ENCODE measurements at places on chromosomes 6 and 20.

DNA sequence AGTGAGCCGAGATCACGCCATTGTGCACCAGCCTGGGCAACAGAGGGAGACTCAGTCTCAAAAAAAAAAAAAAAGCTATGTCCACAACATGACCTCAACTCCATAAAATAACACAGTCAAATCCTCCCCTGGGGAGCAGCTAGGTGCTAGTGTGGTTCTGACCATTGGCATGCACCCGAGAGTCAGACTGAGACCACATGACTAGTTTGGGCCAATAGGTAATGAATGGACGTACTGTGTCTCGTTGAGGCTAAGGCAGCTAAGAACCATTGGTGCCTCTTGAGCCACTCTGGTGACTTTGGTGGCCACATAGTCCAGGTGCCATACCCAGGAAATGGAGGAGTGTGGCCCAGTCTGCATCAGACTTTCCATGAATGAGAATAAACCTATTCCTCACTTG, 40.3 kb downstream of the ATP9A start:
- DNase-seq = peak; percentile 55

- DNase-seq = no peak
Observed at GRCh38 chr20:20888266-20888656, 175.8 kb upstream of the RALGAPA2 start.

DNA sequence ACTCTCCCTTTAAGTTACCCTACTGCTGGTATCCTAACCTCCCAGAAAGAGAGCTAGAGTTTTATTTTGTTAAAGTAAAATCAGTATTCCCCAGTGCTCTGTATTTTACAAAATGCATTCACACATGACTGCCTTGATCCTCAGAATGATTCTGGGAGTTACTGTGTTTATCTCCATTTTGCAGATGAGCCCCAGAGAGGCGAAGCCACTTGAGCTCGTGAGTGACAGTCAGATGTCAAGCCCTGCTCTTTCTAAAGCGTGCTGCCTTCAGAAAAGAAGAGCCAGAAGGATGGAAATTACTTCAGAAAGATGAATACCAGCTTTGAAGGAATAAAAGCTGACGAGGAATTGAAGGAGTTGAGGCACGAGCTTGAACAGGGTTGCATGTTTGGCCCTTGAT, 14.1 kb upstream of the OSER1 start:
- DNase-seq = no peak

GRCh38 chr6:36122495-36123269, 7.6 kb upstream of the MAPK13 start:
- DNase-seq = no peak

- DNase-seq = no peak
Observed at GRCh38 chr6:151216804-151217203, 23.0 kb upstream of the AKAP12 start.

DNA sequence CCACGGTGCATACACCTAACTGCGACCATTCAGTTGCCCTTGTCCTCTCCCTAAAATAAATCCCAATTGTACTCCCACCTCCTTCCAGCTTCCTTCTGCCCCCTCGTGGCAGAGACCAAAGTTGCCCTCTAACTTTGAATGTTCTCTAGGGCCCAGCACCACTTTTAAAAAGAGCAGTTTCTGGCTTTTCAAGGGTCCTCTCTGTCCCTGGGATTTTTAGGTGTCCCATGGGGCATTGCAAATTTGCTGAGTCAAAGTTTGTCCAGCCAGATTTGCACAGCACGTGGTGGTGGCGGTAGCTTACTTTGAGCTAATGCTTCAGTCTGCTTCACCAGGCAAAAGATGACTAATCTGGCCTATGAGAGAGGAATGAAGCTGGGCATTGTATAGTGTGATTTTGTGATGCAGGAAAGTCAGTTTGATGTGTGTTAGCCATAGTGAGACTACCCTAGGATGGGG, 100.2 kb downstream of the PERP start:
- peak; percentile 60 for DNase-seq

DNA sequence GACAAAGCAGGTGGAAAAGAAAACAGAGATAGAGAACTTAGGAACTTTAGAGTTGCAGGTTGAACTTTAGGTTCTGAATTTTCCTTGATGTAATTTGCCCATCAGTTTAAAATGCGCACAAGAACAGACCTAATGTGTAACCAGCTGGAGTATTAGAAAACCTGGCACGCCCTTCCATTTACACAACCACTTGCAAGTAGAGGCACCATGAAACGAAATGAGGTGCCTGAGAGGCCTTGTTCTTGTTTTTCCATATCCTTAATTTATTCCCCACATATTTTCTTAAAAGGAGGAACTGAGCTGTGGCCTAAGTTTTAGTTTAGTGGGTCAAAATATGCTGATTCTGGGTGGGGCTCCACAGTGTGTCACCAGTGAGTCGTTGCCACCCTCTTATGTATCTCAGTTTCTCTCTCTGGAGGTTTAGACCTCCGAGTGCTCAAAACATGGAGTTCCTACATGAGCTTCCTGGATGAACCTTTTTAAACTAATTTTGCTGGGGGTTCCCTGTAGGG, 17.2 kb upstream of the IL22RA2 start:
- DNase-seq = no peak
